ENCODE measurements at places on chromosomes 1 and 21.

DNA sequence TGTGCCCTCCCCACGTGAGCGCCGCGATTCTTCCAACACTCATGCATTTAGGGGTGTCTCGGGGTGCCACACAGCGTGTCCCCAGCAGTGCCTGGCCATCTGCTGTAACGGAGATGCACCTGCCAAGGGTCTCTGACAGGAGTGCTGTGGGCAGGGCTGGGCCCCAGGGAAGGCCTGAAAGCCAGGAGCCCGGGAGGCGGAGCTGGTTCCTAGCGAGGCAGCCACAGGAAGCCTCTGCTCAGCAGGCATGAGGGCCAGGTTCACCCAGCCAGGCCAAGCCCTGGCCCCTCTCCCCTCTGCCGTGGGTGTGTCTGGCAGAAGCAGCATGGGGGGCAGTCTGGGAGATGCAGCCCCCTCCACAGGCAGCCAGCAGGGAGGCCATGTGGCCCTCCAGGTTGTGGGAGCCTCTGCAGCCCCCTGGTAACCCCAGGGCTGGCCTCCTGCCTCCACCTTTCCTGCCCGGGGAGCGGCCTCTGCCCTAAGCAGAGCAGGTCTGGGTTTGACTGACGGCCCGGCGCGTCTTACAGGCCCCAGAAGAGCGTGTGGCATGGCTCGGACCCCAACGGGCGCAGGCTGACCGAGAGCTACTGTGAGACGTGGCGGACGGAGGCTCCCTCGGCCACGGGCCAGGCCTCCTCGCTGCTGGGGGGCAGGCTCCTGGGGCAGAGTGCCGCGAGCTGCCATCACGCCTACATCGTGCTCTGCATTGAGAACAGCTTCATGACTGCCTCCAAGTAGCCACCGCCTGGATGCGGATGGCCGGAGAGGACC, 30.4 kb downstream of the SLC19A1 start:
- no peak for DNase-seq

DNA sequence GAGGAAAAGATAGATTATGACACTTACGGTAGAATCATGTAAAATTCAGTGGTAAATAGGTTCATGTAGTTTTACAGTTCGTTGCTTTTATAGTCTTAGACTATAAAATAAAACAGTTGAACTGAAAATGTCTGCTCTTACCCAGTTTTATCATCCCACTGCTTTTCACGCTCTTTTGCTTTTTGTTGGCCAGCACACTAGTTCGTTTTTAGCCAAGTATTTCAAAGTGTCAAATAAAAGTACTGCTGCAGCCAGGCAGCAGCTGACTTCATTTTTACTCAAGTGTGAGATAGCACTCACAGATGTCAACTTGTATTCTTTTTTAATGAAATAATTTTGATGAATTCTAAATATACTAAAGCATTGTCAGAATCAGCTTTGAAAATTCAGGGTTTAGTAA, 18.5 kb upstream of the BTG3 start:
- no peak for DNase-seq

- no peak for DNase-seq
Observed at GRCh38 chr1:115671176-115671934, 29.6 kb downstream of the VANGL1 start.

DNA sequence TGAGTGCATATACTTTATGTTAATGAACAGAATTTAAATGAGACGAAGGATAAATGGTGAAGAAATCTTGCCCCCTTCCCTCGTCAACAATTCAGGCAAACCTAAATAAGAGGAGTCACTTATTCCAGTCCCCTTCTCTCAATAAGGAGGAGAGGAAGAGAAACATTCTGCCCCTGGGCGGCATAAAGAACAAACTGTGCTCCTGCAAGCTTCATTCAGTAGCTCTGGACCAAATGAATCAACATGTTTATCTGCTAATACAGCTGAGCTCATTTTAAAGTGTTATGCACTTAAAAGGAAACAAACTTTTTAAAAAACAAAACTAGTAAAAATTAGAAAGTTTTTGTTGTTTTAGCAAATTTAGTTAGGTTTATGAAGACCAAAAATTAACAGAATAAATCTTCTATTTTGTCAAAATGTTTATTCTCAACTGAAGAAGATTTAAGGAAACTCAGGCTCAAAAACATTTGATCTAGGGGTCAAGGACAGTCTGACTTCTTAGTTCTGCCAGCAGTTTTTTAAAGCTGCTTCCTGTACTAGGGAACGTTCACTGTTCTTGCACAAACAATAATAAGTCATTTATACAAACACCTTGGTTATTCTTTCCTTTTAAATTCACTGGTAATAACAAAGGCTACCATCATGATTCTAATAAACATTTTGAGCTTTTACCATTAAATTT, 58.3 kb downstream of the AKT3 start:
- DNase-seq = no peak

- DNase-seq = no peak
Observed at GRCh38 chr1:154735061-154735803, 127.2 kb upstream of the ADAR start.

GRCh38 chr21:43318841-43319781, 107.8 kb downstream of the SIK1 start:
- DNase-seq = no peak

DNA sequence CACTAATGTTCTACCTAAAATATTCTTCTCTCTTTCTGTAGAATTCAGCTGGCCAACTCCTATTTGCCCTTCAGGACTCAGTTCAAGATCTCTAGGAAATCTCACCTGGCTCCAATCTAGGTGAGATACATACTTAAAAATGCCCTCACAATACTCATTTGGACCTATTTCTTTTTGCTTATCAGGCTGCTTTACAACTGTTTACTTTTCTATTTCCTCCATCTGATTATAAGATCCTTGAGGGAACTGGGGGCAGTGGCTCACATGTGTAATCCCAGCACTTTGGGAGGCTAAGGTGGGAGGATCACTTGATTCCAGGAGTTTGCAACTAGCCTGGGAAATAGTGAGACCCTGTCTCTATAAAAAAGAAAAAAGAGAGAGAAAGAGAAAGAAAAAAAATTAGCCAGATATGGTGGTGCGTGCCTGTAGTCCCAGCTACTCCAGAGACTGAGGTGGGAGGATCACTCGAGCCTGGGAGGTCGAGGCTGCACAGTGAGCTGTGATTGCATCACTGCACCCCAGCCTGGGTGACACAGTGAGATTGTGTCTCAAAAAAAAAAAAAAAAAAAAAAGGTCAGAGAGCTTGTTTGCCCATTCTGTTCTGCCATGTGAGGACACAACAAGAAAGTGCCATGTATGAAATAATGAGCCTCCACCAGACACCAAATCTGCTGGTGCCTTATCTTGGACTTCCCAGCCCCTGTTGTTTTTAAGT, 14.8 kb downstream of the EFCAB14 start:
- no peak for DNase-seq

DNA sequence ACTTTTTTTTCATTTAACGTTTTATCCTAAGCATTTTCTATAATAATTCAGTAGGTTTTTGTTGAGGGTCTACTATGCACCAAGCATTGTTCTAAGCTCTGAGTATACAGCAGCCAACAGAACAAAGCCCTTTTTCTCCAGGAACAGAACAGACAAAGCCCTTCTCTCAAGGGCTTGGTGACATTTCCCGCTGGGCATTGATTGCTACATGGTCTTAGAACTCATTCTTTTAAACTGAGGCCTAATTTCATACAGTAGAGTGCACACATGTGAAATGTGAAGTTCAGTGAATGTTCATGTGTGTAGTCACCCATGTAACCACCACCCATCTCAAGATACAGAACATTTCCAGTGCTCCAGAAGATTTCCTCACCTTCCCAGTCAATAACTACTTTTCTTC, 15.2 kb upstream of the PDIK1L start:
- no peak for DNase-seq

DNA sequence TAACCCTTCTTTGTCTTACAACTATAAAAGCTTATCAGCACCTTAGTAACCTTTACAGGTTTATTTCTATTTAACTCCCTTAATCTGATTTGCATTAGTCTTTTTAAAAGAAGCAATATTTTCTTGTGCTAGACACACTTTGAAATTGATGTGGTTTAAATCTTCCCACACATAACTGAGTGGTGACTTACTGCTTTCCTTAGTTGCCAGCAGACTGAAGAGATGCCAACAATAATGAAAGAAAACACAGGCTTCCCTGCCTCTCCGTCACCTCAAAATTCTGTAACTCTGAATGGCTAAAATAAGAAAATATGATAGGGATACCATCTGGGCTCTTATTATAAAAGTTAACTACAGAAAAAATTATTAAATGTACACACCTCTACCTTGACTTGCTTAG, 196.8 kb downstream of the PTBP2 start:
- DNase-seq = no peak
